Left renal pelvis (tissue), 4 donors: ENCODE measurements at places on chromosomes 1 and 21.

DNA sequence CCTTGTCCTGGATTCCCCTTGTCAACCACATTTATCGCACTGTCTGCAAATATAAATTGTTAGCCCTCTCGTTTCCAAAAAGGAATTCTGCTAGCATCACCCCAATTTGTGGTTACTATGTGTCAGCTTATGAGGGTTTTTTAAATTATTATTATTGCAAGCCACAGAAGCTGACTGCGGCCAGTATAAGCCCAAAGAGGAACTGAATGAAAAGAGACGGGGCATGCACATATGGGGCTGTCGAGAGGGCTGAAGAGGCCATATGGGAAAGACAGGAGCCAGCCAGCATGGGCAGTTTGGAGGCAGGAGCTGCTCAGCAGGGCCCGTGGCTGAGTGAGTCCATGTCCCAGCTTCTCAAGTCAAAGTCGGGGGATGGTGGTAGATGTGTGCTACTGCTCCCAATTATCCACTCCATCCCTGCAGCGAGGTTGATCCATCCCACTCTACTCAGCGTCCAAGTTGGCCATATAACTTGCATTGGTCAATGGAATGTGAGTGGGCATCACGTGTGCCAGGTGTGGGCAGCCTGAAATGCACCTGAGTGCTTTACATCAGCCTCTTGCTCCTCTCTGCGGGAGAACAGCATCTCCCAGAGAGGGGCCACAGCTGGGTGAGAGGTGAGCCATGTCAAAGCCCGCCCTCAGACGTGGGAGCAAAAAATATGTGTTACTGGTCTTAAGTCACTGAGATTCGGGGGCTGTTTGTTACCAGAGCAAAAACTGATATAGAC, 37.6 kb upstream of the LDLRAP1 start:
- DNase-seq: no peak

GRCh38 chr1:197343663-197344273, 75.7 kb downstream of the CRB1 start:
- DNase-seq: no peak

DNA sequence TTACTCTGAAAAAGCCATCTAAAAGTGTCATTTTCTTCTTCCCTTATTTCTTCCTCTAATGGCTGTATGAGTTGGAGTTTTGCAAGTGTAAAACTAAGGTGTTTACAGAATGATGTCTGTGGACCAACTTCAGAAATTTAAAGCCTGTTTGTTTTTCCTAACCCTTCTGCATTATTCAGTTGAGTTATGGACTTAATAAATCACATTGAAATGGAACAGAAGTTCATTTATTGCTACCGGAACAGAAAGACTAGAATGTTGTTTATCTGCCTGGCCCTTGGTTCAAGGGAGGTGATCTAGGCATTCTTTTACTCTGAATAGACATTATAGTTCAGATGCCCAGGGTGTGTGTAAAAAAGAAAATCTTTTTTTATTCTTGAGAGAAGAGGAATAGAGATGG, 24.8 kb downstream of the SYT14 start:
- DNase-seq: no peak

DNA sequence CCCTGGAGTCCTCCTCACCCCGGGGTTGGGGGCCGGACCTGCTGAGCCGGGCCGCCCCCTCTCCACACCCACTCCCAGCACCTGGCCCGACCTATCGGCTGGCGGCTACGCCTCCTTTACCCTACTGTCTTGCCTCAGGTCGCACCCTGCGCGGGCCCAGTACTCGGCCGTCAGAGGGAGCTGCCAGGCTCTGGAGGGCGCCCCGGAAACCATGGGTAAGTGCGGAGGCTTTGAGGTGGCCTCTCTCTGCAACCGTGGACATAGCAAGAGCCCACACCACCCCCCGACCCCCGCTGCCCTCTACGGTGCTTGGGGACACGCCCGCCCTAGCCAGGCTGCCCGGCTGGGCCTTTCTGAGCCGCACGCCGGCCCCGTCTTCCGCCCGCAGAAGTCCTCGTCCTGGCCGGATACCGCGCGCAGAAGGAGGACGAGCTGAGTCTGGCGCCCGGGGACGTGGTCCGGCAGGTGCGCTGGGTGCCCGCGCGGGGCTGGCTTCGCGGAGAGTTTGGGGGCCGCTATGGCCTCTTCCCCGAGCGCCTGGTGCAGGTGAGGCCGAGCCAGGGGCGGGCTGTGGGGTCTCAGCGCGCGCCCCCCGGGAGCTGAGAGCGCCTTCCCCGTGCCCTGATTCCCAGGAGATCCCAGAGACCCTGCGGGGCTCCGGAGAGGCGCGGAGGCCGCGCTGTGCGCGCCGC, at the start of gene SH3D21:
TSS of gene SH3D21 (plus strand) at position 159 of the 692 bp plus-strand sequence. CDS start at position 212, 53 bp downstream.
- DNase-seq: no peak

DNA sequence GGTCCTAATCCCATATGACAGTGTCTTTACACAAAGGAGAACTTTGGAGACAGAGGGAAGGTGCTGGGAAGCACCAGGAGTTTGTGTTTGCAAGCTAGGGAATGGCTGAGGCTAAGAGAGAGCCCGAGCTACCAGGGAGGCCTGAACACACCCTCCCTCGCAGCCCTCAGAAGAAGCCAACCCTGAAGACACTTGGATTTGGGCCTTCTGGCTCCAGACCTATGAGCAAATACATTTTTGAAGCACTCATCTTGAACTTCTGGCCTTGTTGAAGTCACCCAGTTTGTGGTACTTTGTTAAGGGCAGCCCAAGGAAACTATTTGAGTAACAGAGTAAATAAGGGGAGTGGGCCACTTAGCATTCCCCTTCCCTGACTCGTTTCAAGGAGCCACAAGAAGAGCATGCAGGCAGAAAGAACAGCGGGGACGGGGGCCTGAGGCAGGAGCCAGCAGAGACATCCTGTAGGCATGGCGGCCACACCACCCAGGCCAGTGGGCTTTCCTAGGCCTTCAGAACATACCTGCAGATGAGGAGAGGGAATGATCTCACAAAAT, 13.2 kb upstream of the QSOX1 start:
- no peak for DNase-seq

GRCh38 chr1:197422993-197423392, 154.9 kb downstream of the CRB1 start:
- no peak for DNase-seq

- DNase-seq: no peak
Observed at GRCh38 chr1:171641076-171641864, 11.2 kb downstream of the MYOC start.

DNA sequence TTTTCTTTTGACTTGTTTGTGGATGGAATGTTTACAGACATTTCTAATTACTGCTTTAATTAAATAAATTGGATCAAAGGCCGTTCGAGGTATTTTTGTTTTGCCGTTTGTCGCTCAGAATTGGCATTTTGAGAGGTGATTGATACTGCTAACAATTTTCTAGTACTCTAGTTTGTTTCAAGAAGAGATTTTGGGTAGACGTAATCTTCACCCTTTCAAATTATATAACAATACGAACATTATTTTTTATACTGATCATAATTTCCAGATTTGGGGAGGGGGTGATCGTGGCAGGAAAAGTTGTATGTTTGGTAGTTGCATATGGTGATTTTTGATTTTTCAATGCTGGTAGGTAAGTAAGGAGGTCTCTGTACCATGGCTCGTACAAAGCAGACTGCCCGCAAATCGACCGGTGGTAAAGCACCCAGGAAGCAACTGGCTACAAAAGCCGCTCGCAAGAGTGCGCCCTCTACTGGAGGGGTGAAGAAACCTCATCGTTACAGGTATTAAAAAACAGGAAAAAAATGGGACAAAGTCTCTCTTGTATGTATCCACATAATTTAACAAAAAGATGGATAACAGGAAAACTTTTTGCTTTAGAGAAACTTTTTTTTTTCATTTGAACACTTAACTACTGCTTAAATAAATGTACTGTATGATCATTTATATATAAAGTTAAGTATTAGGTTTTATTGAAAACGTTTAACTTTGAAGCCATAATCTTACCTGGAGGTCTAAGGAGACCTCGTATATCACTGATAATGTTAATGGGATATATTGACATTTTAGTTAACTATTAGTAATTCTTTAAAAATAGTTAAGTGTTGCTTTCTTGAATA, 1.7 kb downstream of the H3-3A start:
- DNase-seq: no peak

- DNase-seq: no peak
Observed at GRCh38 chr1:180946541-180947498, 34.1 kb downstream of the KIAA1614 start.

- DNase-seq: no peak
Observed at GRCh38 chr21:20641241-20641640, 357.0 kb upstream of the NCAM2 start.

DNA sequence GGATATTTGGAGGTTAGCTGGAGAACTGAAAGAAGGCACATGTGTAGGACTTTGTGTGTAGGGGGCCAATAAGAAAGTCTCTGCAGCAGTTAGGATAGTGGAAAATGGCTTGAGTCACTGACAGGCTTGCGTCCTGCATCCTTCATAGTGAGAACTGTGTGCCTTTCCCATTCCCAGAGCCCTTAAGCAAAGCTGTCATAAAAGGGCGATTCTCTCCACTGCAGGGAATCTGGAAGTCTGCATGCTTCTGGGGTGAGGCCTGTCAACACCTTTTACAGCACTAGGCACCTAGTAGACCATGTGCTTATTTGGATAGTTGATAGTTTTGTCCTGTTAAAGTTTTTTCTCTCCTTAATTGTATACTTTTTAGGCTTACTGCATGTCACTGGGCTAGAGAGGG, 39.4 kb upstream of the MACF1 start:
- DNase-seq: no peak

GRCh38 chr1:35390600-35391494, 122.3 kb downstream of the ZMYM4 start:
- no peak for DNase-seq

DNA sequence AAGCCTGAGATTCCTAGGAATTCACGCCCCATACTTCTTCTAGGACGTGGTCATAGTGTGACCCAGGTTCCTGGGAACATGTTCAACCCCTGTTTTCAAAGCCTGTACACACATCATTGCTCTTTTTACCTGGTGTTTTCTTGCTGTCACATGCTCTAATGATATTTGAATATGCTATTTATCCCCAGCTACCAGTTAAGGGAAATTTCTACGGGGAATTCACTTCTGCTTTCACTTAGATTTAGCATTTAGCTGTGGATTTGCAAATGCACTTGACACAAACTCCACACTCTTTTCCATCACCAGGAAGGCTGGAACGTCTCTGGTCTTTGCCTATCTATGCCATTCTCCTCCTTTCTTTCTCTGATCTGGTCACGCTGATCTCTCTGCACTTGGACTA, 11.3 kb upstream of the SAMSN1 start:
- DNase-seq: no peak

DNA sequence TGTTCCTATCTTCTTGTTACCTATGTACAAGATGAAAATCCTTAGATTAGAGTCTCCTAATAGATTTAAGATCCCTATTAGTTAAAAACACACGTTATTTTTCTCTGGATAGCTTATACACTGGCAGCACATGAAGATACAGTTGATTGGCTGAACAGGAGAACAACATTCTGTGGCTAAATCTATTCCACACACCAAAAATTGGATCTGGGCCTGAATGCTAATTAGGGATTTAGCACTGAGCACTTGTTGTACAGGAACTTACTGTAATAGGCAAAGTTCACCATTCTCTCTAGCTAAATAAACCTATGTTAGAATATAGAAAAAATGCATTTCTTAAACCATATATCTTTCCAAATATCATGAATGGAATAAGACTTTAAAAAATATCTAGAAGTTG, 117.1 kb upstream of the PTGFR start:
- no peak for DNase-seq

DNA sequence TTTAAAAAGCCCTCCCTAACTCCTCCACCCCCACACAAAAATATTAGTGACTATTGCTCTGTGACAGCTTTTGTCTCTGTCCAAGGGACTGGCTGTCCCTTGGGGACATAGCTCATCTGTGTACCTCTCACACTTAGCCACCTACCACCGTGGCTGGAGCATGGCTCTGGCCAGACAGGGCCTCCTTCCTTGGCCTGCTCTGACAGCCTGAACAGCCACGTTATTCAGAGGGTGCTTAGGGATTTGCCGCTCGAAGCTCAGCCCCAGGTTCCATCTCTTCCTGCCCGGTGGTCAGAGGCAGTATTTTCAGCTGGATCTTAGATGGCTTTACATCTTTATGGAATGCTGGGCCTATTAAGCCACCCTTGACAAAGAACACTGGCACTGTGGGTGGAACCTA, 6.1 kb upstream of the CELSR2 start:
- no peak for DNase-seq

DNA sequence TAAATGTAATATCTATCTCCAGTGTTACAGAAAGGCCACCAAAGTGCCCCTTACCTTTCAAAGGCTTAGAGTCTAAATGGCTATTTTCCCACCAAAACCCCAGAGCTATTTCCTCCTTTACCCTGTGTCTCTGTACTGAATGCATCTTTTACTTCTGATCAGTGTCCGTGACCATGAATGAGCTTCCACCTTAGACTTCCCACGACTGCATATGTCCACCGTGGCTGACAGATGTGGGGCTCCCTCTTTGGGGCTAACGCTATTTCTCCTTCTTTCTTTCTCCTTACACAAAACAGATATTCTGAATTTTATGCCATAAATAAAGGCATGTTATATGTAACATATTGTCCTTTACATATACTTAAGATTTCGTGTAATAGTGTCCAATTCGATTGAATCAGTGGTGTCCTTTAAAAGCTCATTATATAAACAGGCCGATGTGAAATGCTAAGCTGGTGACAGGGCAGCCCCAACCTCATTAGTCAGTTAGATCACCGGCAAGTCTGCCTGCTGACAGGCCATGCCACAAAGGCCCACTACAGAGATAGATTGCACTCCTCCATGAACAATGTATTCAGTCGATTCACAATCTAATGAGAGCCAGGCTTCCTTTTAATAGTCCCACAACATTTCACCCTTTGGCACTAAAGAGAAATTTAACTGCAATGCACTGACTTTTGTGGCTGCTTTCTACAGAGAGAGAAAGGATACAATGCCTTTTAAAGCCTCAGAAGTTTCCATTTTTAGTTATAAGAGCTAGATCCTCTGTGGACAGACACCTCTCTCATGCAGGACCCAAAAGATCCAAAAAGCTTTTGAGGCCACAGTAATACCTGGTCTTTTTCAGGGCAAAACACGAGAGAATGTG, 297.9 kb downstream of the PCP4 start:
- no peak for DNase-seq

DNA sequence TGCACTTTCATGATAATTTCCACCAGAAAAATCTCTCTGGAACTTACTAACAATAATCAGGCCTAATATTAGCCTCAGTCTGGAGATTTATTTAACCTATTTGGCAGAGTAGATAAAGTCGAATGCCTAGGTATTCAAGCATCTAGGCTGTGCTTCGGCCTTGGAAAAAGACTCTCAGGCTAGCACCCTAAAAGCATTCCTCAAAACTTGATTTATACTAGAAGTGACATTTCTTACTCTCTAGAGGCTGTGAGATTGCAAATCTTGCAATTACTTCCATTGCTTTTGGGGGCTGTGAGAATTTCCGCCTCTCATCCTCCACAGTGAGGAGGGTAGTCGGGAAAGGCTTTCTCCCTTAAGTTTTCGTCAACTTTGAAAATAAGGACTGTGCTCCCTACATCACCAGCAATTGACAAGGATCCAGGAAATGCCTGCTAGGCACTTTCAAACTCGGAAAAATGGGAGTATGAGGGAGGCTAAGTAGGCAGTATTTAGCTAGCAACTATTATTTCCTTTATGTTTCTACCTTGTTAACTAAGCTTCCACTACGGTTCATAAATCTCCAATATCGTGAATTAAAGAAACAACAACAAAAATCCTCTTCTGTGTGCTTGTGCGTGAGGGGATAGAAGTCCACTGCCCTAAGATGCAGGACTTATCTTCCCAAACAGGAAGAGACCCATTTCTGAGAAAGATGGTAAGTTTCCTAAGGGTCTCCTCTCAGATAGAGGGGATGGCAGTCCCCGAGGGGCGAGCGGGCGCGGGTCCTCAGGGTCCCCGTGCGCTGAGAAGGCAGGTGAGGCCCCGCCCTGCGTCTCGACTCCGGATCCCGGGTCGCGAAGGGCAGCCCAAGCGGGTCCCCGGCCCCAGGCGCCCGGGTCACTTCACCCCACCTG, 1.1 kb upstream of the LMO4 start:
- DNase-seq: no peak
